ENCODE measurements at places on chromosomes 1 and 21. TPM values are rescaled to one million over a fixed set of nuclear protein-coding genes. Genes with fewer than 3 reads are reported as not detected.

- H3K4me3 ChIP-seq = no peak overlapping the region
- no peak for DNase-seq
- no peaks in the 10 kb centered on the region for H3K36me3 ChIP-seq
- no peaks in the 10 kb centered on the region for H3K4me1 ChIP-seq
- no peak overlapping the region for H3K27ac ChIP-seq
- H3K27me3 ChIP-seq = no peaks in the 10 kb centered on the region
Observed at GRCh38 chr1:151881479-151881878, 27.8 kb downstream of the THEM4 start.

GRCh38 chr1:150650193-150650592, 20.8 kb upstream of the ENSA start:
- H3K27ac ChIP-seq = no peak overlapping the region
- no peak for DNase-seq
- H3K36me3 ChIP-seq = peaks cover 13% of the 10 kb centered on the region

- H3K27ac ChIP-seq = no peak overlapping the region
- H3K36me3 ChIP-seq = no peaks in the 10 kb centered on the region
- no peaks in the 10 kb centered on the region for H3K27me3 ChIP-seq
Observed at GRCh38 chr1:62685431-62685859, 2.7 kb downstream of the DOCK7 start.

- H3K4me3 ChIP-seq = no peak overlapping the region
- DNase-seq = no peak
- H3K36me3 ChIP-seq = no peaks in the 10 kb centered on the region
- H3K4me1 ChIP-seq = no peaks in the 10 kb centered on the region
- no peak overlapping the region for H3K27ac ChIP-seq
Observed at GRCh38 chr1:6066680-6067079, 21.0 kb downstream of the KCNAB2 start.

Gene DNAJC28
- total RNA-seq = 1.5 TPM

Gene PTPN22
- 6.6 TPM for total RNA-seq

Gene EFNA3
- total RNA-seq = 3.2 TPM

Data from thoracic aorta (tissue), 2 donors.